ENCODE measurements at places on chromosomes 3 and 15.
A peak's percentile ranks its signal among the peaks of the same experiment; 100 is the strongest.

DNA sequence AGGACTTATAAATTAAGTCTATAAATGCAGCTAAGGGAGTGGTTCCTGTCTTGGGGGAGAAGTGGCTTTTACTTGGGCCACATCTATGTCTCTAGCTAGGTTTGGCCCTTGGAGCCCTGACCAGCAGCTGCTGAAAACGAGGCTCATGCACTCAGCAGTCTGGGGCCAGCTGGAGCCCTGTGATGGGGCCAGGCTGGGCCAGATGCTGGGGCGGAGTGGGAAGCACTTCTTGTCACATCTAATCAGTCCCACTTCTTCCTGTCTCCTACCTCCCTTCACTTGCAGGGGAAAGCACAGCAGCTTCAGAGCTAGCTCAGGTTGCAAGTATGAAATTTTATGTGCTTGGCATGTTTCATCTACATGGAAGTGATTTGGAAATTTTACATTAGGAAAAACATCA, 209.9 kb upstream of the ROPN1 start:
- no peak overlapping the region for H3K4me3 ChIP-seq
- H3K27ac ChIP-seq: no peak overlapping the region
- no peak for DNase-seq
- H3K36me3 ChIP-seq: no peaks in the 10 kb centered on the region
- H3K27me3 ChIP-seq: no peaks in the 10 kb centered on the region

- no peaks in the 10 kb centered on the region for H3K4me1 ChIP-seq
- no peak overlapping the region for H3K27ac ChIP-seq
- no peaks in the 10 kb centered on the region for H3K27me3 ChIP-seq
- no peak overlapping the region for H3K4me3 ChIP-seq
- no peak for DNase-seq
Measured at GRCh38 chr3:143247073-143247472, 127.5 kb downstream of the CHST2 start.

DNA sequence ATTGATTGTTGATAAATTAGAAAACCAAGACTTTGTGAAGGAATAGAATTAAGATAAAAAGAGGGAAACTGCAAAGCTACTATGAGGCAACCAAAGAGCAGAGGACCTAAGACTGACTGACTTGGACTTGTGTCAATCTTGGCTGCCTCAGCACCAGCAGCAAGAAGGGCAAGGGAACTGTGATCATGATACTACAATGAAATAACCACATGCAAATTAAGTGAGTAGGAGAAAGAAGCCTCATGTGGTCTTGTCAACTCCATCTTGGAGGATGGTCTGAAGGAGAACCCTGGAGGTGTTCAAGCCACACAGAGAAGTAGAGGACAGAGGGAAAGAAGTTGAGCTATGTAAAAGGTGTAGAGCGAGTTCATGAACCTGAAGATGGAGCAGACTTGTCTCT, 47.3 kb upstream of the THRB start:
- H3K4me1 ChIP-seq: no peaks in the 10 kb centered on the region
- DNase-seq: no peak
- H3K36me3 ChIP-seq: no peaks in the 10 kb centered on the region
- no peak overlapping the region for H3K4me3 ChIP-seq
- no peak overlapping the region for H3K27ac ChIP-seq
- no peaks in the 10 kb centered on the region for H3K27me3 ChIP-seq

DNA sequence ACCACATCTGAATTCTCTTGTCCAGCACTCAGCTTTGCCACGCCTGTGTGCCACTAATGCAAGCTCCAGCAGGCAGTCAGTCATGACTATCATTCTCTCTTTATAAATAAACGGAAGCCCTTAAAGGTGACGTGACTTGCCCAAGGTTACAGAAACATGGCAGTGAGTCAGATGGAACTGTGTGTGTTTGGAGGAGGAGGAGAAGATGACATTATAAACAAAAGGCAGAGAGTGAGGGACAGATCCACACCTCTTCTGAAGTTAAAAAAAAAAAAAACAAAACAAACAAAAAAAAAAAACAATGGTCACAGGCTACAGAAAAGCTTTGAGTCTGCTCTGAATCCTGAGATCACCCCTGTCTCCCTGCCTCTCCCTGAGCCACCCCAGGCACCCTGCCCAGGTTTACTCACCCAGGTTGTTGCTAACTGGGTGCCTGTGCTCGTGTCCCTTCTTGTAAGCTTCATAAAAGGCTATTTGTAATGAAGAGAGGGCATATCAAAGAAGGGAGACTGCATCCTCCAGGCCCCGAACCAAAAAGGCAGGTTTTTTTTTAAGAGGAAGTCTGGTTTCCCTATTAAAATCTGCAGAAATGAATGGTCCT, 119.7 kb upstream of the PHLDB2 start:
- H3K27me3 ChIP-seq: no peaks in the 10 kb centered on the region
- H3K27ac ChIP-seq: no peak overlapping the region
- no peaks in the 10 kb centered on the region for H3K4me1 ChIP-seq
- H3K36me3 ChIP-seq: no peaks in the 10 kb centered on the region

GRCh38 chr15:74422652-74423430, 10.9 kb downstream of the SEMA7A start:
- H3K27ac ChIP-seq: no peak overlapping the region
- DNase-seq: no peak
- H3K27me3 ChIP-seq: no peaks in the 10 kb centered on the region
- H3K4me1 ChIP-seq: no peaks in the 10 kb centered on the region

DNA sequence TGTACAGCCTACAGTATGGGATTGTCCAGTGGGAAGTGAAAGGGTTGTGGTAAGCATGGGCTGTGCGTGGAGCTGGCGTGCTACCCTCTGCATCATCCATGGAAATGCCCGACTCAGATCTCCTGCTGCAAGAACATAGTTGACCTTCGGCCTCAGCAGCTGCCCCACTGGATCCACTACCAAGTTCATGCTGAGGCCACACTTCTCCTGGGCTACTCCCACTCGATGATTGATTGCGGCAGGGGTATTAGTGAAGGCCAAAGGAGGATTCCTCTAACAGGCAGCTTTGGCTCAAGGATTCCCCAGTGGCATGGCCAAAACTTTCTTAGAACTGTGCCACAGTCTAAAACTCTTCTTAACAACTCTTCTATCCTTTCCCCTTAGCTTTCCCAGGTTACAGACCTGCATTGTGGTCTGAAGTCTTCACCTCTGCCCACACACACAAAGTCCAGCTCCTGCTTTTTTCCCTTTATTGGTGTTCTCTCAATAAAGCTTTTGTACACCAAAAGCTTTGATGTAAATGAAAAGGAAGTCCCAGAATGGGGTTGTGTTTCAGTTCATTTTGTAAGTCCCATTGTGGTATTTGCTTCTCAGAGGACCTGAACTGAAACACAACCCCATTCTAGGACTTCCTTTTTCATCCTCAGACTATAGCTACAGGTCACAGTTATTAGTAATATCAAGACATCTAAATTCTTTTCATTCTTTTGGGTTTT, 4.9 kb upstream of the TBC1D5 start:
- peaks cover 13% of the 10 kb centered on the region for H3K4me1 ChIP-seq
- DNase-seq: peak; percentile 16
- no peak overlapping the region for H3K4me3 ChIP-seq

DNA sequence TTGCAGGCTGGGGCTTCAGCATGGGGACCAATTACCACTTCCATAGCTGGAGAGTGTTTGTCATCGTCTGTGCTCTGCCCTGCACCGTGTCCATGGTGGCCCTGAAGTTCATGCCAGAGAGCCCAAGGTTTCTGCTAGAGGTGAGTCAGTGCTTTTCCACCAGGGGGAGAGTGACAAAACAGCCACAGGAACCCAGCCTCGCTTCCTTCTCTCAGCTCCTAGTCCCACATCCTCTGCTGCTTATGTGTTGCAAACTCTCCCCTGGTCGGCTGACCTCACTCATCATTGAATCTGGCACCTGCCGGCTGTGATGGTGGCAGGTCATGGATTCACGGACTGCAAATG, 158.3 kb downstream of the SV2B start:
- no peaks in the 10 kb centered on the region for H3K4me1 ChIP-seq
- no peak overlapping the region for H3K27ac ChIP-seq
- H3K36me3 ChIP-seq: no peaks in the 10 kb centered on the region

DNA sequence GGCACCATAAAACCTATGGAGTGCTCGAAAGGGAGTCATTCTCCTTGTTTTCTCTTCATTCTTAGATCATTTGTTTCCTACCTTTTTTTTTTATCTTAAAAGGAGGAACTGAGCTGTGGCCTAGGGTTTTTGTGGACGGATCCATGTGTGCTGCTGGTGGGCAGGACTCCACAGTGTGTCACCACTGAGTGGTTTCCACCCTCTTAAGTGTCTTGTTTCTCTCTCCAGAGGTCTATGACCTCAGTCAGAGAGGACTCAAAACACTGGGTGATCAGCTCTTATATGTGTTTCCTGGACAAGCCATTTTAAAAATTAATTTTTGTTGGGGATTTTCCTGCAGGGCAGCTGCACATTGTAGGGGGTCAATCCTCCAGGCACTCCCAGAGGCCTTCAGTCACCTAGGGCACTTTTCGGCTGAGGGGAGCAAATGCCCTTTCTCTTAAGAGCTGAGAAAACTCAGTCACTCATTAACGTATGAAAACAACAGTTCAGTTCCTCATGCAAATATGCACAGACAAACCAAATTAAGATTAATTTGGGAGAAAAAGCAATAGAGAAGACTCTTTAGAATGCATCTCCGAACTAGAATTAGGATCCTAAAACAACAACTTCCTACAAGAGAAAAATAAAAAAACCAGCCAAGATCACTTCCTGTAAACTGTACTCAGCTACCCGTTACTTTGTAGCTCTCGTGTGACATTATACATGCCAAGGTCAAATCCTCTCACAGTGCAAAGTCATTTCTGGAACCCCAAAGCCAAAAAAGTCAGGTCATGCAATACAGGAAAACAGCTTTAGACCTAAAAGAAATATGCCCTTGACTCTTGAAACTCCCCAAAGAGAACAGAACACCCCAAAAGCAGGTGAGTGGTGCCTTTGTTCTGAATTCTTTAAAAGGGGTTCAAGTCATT, 27.6 kb upstream of the FAM3D start:
- no peaks in the 10 kb centered on the region for H3K4me1 ChIP-seq
- DNase-seq: no peak
- H3K27me3 ChIP-seq: no peaks in the 10 kb centered on the region
- H3K27ac ChIP-seq: no peak overlapping the region
- no peaks in the 10 kb centered on the region for H3K36me3 ChIP-seq
- H3K4me3 ChIP-seq: no peak overlapping the region

GRCh38 chr3:128330214-128330842, 136.4 kb downstream of the DNAJB8 start:
- H3K36me3 ChIP-seq: peaks cover 4% of the 10 kb centered on the region
- H3K4me3 ChIP-seq: no peak overlapping the region
- no peaks in the 10 kb centered on the region for H3K27me3 ChIP-seq
- H3K4me1 ChIP-seq: peaks cover 11% of the 10 kb centered on the region
- no peak for DNase-seq

DNA sequence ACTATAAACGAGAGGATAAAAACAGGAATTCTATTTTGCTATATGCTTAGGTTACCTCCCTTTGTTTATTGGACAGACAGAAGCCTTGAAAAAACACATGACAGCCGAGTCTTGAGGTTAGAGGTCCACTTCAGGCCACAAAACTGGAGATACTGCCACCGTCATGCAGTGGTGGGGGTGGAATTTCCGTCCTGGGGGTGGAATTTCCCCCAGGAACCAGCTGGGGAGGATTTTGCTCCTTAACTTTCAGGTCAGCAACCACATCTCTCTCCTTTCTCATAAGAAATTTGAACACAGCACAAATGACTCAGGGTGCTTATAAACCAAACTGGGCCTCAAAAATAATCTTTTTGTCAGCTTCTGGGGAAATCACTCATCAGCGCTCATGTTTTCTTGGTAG, 545.8 kb upstream of the ADAMTS9 start:
- no peak overlapping the region for H3K4me3 ChIP-seq
- no peak for DNase-seq
- no peaks in the 10 kb centered on the region for H3K4me1 ChIP-seq
- H3K27me3 ChIP-seq: no peaks in the 10 kb centered on the region
- H3K27ac ChIP-seq: no peak overlapping the region

DNA sequence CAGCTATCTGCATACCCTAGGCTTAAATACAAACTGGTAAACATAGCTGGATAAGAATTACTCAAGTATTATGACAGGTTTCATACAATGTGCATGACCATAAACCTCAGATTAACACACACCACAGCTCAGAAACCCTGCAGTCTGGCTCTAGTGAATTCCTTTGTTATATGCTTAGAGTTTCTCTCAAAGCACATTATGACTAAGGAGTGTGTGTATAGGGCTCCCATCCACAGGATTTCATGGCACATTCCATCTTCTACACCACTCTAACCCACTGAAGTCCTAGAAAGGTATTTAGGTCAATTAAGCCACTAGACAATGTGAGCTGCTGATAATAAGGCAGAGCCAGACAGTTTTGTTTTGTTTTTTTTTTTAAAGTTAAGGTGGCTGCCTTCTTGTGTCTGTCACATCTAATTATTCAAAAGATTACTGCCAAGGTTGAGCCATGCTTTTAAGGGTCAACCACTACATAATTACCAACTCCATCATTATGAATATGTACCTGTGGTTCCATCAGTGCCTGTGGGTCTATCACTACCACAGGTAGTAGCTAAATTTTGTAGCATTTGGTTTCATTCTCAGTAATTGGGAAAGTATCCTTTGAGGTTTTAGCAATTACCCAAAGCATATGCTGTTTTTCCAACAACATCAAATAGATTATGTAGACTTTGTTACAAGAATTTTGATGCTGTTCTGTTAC, 107.0 kb downstream of the ALCAM start:
- H3K27me3 ChIP-seq: no peaks in the 10 kb centered on the region
- H3K36me3 ChIP-seq: no peaks in the 10 kb centered on the region
- no peak for DNase-seq
- H3K27ac ChIP-seq: no peak overlapping the region

DNA sequence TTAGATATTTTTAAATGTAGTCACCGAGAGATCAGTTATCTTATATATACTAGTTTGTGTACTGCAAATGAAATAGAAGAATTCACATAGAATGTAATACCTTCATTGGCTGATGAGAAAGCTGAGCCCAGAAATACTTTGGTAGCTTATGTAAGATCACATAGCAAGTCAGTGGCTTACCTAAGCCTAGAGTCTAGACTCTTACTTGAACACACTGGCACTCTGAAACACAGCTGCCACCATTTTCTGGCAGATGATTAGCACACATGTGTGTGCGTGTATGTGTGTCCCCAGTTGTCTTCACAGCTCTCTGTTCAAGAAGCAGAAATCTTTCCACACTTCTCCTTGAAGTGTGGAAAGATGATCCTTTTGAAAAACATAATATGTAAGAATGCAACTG, 124.3 kb downstream of the NEO1 start:
- no peaks in the 10 kb centered on the region for H3K4me1 ChIP-seq
- no peak overlapping the region for H3K27ac ChIP-seq
- DNase-seq: no peak

- no peak for DNase-seq
- no peaks in the 10 kb centered on the region for H3K4me1 ChIP-seq
- no peak overlapping the region for H3K27ac ChIP-seq
- no peaks in the 10 kb centered on the region for H3K36me3 ChIP-seq
Measured at GRCh38 chr3:172271386-172271976, 176.8 kb downstream of the GHSR start.

- H3K4me1 ChIP-seq: peaks cover 39% of the 10 kb centered on the region
- H3K27ac ChIP-seq: peak overlapping the region; percentile 59
- no peak overlapping the region for H3K4me3 ChIP-seq
- H3K36me3 ChIP-seq: no peaks in the 10 kb centered on the region
- H3K27me3 ChIP-seq: no peaks in the 10 kb centered on the region
Measured at GRCh38 chr3:59444676-59445075, 394.9 kb upstream of the CFAP20DC start.

- DNase-seq: no peak
- H3K27ac ChIP-seq: no peak overlapping the region
- no peaks in the 10 kb centered on the region for H3K36me3 ChIP-seq
- H3K4me3 ChIP-seq: no peak overlapping the region
- H3K4me1 ChIP-seq: no peaks in the 10 kb centered on the region
- peaks cover 16% of the 10 kb centered on the region for H3K27me3 ChIP-seq
Measured at GRCh38 chr3:6862041-6862879, 1.3 kb downstream of the GRM7 start.

GRCh38 chr3:22045882-22046281, 294.9 kb upstream of the ZNF385D start:
- H3K27ac ChIP-seq: no peak overlapping the region
- no peak overlapping the region for H3K4me3 ChIP-seq

Measured in CD4-positive, alpha-beta T cell (primary cell).